ENCODE measurements at places on chromosomes 12 and 14. TPM values are rescaled to one million over a fixed set of nuclear protein-coding genes. Genes with fewer than 3 reads are reported as not detected.

ST8SIA1 gene
- polyA plus RNA-seq, result not detected

GRCh38 chr14:104603711-104604401, 716 bp downstream of the TMEM179 start:
- DNase-seq, result no peak

- no peak for DNase-seq
These were observed 122.7 kb downstream of the CCDC60 start for GRCh38 chr12:119457271-119457670.

GRCh38 chr12:112346194-112346593, 36.0 kb downstream of the HECTD4 start:
- no peak for DNase-seq

- DNase-seq, result no peak
These were observed 16.9 kb downstream of the TMEM117 start for GRCh38 chr12:43852744-43853143.

Measured in muscle of arm (tissue), 14 donors.